ENCODE measurements at places on chromosomes 6 and 20. TPM values are rescaled to one million over a fixed set of nuclear protein-coding genes. Genes with fewer than 3 reads are reported as not detected.

The ZNF831 gene
- 21.0 TPM for total RNA-seq

DNA sequence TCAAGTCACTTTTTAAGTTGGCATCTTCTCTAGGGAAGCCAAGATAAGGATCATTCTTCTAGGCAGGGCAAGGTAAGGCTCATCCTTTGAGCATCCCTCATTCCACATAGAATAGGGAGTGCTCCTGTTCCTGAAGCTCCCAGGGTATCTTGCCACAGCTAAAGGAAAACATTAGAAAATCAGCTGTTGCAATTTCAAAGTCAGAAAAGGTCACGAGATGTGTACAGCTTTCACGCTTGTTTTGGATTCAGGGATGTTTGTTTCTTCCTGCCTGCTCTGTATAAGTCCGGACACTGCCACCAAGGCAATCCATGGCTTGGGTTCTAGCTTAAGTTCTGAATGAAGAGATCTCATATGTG, 153.2 kb downstream of the SH3BGRL2 start:
- no peak overlapping the region for H3K27ac ChIP-seq
- no peak for DNase-seq
- H3K4me3 ChIP-seq = no peak overlapping the region
- no peaks in the 10 kb centered on the region for H3K27me3 ChIP-seq

The MCHR2 gene
- total RNA-seq = not detected

The PRELID3B gene
- 40.4 TPM for total RNA-seq

DNA sequence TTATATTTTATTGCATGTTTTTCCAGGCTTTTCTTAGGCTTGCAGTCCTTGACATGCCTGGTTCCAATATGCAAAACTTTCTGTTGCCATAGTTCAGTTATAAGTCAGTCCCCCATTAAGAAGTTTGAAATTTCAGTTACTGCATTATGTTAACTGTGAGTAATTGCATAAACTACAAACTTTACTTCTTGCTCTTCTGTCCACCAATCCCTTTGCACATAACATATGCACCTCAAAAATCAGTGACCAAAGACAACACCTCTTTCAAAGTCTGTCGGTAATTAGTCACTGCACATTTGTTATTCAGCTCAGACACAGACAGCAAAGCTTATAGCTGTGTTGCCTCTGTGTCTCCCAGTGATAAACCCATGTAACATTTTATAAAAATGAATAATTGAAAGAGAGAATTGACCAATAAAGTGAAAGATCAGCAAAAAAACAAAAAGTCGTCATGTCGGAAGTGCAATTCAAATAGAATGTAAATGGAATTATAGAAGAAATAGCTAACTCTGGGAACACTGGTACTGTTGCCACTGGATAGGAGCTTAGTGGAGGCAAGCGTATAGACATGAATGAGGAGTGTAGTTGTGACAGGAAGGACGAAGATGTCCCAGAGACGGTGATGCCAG, 50.3 kb upstream of the BTBD3 start:
- H3K4me1 ChIP-seq = no peaks in the 10 kb centered on the region
- no peaks in the 10 kb centered on the region for H3K36me3 ChIP-seq
- H3K4me3 ChIP-seq = no peak overlapping the region
- DNase-seq = no peak
- no peaks in the 10 kb centered on the region for H3K27me3 ChIP-seq
- H3K27ac ChIP-seq = no peak overlapping the region

All from spleen (tissue), 13 donors.